NCI-H1436 treated with DMSO at 0.1 percent for 48 hours (cell line): ENCODE measurements at places on chromosomes 16 and 17.

GRCh38 chr17:68456339-68457167 is 743 bp downstream of the WIPI1 start:
- no peak for DNase-seq

DNA sequence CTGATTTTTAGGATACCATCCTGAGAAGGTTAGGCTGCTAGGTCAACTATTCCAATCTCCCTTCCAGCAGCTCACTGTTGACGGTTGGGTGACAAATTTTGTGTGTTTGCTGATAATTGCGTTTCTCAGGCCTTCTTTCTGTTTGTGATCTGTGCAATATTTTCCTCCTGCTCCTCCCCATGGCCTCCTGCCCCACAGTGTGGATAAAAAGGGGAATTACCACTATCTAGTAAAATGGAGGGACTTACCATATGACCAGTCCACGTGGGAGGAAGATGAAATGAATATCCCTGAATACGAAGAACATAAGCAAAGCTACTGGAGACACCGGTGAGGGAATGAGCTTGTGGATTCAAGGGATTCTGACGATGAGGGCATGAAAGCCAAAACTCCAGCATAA is 9.2 kb downstream of the CHD3 start:
- DNase-seq: no peak

GRCh38 chr17:72342627-72343527 is 222.1 kb downstream of the SOX9 start:
- no peak for DNase-seq

DNA sequence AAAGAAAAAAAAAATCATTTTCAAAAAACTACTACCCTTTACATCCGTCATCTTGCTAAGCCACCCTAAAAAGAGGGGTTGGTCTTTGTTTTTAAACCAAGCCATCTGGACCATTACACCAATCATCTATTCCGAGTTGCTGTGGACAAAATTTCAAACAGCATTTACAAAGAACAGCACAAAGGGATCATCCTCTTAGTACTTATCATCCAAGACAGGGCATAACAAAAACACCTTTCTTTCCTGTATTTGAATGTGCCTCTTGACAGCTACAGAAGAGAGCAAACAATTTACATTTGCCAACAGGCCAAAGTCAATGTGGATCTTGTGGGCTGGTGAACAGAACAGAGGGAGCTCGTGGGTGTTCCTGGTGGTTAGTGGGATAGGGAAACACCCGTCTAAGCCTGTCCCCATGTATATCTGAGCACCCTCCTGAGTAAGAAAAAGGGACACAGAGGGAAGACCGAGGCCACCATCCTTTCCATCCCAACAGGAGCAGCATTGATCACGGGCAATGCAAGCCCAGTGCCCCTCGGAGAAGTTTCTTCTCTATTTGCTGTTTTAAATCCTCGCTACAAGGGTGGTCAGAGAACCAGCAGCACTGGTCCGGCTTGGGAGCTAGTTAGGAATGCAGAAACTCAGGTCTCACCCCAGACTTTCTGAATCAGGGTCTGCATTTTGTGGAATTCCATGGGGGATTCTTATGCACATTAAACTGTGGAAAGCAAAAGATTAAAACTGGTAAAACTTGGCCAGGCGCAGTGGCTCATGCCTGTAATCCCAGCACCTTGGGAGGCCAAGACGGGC is 1.9 kb downstream of the SLC39A11 start:
- DNase-seq: no peak

GRCh38 chr17:61324950-61325349 is 74.7 kb upstream of the TBX2 start:
- DNase-seq: no peak

DNA sequence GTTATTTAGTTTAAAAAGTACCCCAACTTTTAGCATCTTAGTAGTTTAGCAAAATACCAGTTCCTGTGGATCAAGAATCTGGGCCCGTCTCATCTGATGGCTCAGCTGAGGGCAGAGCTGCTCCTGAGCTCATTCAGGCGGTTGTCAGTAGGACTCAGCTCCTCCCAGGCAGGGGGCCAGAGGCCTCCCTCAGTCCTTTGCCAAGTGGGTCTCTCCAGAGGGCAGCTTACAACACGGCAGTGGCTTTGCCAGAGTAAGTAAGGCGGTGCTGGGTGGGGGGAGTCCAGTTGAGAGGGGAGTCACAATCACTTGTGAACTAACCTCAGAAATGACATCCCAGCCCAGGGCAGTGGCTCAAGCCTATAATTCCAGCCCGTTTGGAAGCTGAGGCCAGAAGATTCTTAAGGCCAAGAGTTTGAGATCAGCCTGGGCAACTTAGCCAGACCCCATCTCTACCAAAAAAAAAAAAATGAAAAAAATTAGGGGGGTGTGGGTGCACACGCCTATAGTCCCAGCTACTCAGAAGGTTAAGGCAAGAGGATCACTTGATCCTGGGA is 81.5 kb upstream of the MED9 start:
- no peak for DNase-seq
